Stimulated activated CD4-positive, alpha-beta T cell treated with anti-CD3 and anti-CD28 coated beads, TNF-alpha, amount 100 ng/mL, for 24 hours (primary cell): ENCODE measurements at places on chromosomes 5 and 9.

GRCh38 chr5:52706775-52707174 is 80.9 kb upstream of the ITGA1 start:
- no peak for DNase-seq

- no peak for DNase-seq
Observed at GRCh38 chr5:102911973-102912372, 156.9 kb downstream of the PAM start.

- no peak for DNase-seq
Observed at GRCh38 chr9:129476821-129477611, 143.9 kb downstream of the C9orf50 start.

- DNase-seq: no peak
Observed at GRCh38 chr5:35803191-35803651, 53.5 kb upstream of the IL7R start.

GRCh38 chr5:5009240-5009639 is 130.9 kb upstream of the ADAMTS16 start:
- DNase-seq: no peak

DNA sequence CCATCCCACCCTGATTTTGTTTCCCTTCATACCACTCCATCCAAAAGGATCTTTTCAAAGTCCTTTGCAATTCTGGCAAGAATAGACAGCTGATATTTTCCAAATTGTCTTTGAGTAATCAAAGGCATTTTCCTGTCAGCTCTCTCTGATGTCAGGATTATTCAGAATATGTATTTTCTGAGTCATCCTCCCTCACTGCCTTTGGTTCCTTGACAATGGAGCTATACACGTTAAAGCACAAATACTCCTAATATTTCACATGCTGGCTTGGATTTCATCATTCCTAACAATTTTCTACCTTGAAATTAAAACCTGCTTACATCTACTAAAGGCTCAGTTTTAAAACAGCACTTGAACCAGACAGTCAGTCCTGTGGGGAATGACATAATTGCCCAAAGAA is 379.4 kb downstream of the GADD45G start:
- DNase-seq: no peak

GRCh38 chr5:58902305-58902704 is 319.4 kb downstream of the RAB3C start:
- no peak for DNase-seq

DNA sequence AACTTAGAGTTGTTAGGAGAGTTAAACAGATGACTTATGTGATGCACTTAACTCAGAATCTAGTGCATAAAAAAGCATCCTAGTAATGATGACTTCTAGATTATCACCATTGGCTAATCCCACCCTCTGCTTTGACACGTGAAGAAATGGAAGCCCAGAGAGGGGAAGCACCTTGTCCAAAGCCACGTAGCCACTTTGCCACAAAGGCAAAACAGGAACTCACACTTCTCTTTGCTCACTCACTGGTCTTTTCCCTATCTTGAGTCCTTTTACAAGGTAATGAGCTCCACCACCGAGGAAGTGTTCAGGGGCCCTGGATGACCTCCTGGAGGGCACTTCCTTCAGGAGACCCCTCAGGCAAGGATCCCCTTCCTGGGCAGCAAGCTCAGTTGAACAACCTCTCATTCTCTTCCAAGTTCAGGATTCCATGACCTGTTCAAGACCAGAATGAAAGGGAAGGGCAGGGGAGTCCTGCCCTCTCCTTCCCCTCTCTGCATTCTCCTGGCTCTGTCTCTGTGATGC is 89.7 kb downstream of the HRH2 start:
- no peak for DNase-seq

- DNase-seq: no peak
Observed at GRCh38 chr5:88813244-88813643, 69.7 kb downstream of the MEF2C start.

GRCh38 chr9:17870722-17871121 is 291.9 kb downstream of the SH3GL2 start:
- DNase-seq: no peak

GRCh38 chr9:134146774-134147493 is 11.1 kb downstream of the WDR5 start:
- no peak for DNase-seq

- DNase-seq: no peak
Observed at GRCh38 chr5:87347841-87348240, 64.9 kb downstream of the CCNH start.
